ENCODE measurements at places on chromosomes 16 and 17.

- DNase-seq = no peak
These were observed 17.5 kb downstream of the ACSF2 start for GRCh38 chr17:50443505-50443974.

- DNase-seq = no peak
These were observed 281.0 kb downstream of the CBLN1 start for GRCh38 chr16:49000594-49000993.

DNA sequence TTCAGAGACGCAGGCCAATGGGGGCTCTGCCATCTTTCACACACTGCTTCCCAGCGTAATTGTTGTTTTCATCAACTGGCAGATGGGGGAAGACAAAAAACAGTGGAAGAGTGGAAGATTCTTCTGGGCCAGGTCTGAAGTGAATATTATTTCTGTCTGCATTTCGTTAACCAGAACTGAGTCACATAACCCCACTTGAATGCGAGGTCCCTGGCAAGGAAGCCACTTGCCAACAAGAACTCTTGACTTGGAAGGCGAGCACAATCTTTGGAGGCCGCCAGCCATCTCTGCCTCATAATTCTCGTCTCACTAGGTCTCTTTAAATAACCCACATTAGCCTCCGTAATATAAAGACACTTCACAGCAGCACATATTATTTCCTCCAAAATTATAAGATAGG, 75.4 kb downstream of the CYB561 start:
- DNase-seq = no peak

DNA sequence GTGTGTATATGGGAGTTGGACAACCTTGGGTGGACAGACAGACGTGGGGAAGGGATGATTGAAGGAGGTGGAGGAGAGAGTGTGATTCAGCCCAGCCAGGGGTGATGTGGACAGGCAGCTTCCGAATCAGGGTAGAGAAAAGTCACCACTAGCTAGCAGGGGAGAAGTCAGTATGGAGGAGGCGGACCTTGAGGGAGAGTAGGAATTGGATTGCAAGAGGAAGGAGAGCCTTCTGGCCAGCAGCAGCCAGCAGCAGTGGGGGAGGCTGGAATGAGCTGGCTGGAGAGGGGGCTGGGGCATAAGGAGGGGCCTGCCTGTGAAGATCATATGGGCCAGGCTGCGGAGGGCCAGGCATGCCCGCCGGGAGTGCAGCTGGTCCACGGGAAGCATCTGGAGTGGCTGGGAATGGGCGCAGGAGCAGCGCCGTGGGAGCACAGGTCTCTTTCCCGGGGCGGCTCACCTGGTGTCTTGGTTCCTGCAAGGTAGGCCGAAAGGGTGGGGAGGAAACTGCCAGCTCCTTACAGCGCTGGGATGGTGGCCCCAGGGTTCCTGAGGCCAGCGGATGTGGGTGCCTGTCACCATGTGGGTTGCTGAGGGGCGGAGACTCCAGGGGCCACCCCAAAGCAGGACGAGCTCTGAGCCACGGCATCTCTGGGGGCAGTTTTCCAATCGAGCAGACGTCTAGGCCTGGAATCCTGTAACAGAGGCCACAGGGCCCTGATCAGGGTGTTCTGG, 235.3 kb downstream of the SEC14L1 start:
- DNase-seq = peak; percentile 85

GRCh38 chr17:80145076-80146075, 1.6 kb downstream of the EIF4A3 start:
- DNase-seq = peak; percentile 17

DNA sequence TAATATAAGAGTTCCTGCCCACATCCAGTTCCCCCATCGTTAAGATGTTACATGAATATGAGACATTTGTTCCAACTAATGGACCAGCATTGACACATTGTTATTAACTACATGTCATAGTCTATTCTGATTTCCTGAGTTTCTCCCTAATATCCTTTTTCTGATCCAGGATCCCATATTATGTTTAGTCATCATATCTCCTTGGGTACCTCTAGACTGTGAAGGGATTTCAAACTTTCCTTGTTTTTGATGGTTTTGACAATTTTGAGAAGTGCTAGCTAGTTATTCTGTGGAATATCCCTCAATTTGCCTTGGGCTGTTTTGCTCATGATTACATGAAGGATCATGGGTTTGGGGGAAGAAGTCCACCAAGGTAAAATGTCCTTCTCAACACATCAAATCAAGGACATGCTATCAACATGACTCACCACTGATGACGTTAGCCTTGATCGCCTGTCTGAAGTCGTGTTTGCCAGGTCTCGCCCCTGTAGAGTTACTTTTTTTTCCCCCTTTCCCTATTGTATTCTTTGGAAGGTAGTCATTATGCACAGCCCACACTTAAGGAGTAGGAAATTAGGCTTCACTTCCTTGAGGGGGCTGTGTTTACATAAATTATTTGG, 42.5 kb downstream of the CACNG3 start:
- no peak for DNase-seq

GRCh38 chr17:41917679-41918313, 955 bp downstream of the ACLY start:
- peak; percentile 56 for DNase-seq

DNA sequence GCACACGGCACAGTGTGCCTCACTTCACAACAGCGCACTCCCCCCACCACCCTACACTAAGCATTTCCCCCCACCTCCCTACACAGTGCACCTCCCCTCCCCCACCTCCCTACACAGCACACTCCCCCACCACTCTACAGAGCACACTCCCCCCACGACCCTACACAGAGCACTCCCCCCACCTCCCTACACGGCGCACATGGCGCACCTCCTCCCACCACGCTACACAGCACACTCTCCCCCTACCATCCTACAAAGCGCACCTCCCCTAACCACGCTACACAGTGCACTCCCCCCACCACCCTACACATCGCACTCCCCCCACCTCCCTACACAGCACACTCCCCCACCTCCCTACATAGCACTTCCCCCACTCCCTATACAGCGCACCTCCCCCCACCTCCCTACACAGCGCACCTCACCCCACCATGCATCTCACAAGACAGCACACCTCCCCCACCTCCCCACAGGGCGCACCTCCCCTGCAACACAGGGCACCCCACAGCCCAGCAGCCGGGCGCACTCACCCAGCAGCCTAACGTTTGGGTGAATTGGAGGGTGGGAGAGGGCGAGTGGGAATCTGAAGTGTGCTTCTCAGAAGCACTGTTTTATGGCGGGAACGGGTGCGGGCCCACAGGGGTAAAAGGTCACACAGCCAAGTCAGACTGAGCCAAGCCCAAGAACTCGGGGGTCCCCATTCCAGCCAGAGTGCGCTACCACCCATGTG, 10.3 kb downstream of the KNOP1 start:
- no peak for DNase-seq

- no peak for DNase-seq
These were observed 63.4 kb downstream of the CLEC16A start for GRCh38 chr16:11007714-11008280.

- DNase-seq = no peak
These were observed 9.1 kb upstream of the TMEM92 start for GRCh38 chr17:50265212-50265611.

DNA sequence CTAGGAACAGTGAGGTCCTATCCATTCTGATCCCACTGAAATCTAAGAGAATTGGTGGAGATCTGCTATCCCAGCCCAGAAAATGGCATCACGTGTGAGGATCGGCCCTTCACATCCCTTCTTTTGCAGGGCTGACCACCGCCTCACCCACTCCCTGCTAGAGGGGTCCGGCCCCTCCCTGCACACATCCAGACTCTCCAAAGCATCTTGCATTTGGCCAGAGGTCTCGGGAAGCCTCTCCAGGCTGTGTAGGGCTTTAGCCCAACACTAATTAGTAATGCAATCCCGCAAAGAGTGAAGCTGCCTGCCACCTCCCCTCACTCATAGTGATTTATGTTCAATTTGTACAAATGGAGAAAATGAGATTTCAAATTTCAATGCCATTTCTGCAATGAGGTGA, 434.4 kb upstream of the ZFHX3 start:
- DNase-seq = no peak

GRCh38 chr16:14061732-14062259, 9.3 kb upstream of the MRTFB start:
- no peak for DNase-seq

All from activated CD4-positive, alpha-beta T cell treated with anti-CD3 and anti-CD28 coated beads for 48 hours (primary cell).